GM23338 (cell line): ENCODE measurements at places on chromosomes 16 and 17. TPM values are rescaled to one million over a fixed set of nuclear protein-coding genes. Genes with fewer than 3 reads are reported as not detected.

The DPEP2NB gene
- total RNA-seq: not detected in 2 replicates

GRCh38 chr17:60326702-60327101, 65.2 kb downstream of the USP32 start:
- DNase-seq: no peak

DNA sequence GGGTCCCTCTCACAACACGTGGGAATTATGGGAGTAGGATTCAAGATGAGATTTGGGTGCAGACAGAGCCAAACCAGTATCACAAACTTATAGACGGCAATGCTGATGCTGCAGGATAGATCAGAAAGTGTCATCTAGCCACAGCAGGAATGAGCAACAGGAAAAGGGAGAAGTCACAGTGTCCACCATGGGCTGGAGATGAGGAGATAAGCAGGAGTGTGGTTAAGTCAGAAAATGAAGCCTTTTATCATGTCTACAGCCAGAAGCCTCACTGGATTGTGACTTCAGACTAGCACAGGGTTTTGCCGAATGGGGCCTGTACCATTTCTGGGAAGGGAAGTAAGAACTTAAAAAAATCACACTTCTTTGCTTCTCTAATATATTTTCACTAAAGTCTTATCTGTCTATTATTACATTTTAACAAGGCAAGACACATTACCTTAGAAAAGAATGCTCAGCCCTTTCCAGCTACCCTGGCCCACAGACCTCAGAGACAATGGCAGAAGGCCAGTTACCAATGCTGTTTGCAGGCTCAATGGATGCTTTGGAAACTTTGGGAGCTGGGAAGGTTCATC, 490.2 kb upstream of the SALL1 start:
- DNase-seq: no peak

GRCh38 chr17:36661047-36661666, 59.8 kb downstream of the MRM1 start:
- DNase-seq: no peak

DNA sequence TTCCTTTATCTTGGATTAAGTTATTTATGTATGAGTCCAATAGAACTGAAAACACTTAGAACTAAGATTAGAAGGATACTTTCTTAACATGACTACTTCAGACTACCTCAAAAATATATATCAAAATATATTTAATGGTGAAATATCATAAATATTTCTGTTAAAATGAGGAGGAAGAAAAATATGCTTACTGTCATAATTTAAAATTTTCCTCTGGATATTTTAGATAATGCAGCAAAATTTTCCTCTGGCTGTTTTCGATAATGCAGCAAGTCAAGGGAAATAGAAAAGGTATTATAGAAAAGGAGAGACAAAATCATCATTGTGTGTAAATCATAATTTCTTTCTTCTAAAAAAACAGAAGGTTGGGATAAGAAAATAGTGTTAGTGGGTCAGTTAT, 263.3 kb downstream of the HS3ST3A1 start:
- DNase-seq: no peak

DNA sequence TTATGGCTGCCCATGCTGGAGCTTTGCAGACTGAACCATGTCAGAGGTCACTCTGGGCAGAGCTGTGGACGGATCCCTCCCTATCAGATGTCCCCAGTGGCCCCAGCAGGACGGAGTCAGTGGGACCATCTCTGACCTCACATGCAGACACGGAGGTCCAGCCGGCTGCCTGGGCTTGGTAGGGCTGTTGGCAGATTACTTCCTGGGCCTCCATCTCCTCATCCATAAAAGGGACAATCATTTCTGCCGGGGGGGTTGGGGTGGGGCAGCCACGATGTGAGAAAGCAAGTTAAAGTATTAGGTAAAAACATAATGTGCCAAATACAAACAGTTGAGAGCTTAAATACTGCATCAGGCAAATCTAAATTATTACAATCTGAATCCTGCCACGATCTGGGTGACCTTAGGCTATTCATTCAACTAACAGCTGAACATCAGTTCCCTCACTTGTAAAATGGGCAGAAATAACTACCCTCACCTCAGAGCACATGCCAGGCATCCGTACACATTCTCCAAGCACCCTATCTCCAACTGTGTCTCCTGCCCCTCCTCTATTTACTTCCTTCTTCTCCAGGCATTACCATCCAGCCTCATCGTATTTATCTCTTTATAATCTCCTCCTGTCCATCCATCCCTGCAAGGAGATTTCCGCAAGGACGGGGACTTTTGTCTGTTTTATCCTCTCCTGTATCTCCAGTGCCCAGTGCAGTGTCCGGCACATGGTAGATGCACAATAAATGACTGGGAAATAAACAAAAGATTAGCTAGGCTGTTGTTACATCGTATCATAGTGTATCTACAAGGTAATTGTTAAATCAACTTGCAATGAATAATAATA, 192.3 kb upstream of the FOXF1 start:
- DNase-seq: no peak

DNA sequence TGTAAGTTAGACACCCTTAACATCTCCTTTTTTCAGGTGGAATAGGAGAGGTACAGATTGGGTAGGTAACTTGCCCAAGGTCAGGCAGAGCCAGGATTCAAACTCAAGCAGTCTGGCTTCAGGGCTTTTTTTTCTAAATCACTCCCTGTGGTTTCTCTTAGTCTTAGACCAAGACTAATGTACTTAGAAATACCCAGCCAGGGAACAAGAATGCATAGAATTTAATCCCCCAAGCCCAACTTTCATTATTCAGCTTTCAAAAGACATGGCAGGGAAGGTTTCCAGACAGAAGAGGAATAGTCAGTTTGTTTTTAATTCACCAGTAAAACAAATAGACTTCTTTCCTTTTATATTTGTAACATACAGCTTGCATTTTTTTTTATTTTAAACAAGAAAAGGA, 305.2 kb upstream of the RBFOX1 start:
- no peak for DNase-seq

- no peak for DNase-seq
Measured at GRCh38 chr17:19904412-19904811, 36.7 kb upstream of the ULK2 start.

The SEC14L5 gene
- total RNA-seq: 5.5 and 5.9 TPM in 2 replicates

- DNase-seq: no peak
Measured at GRCh38 chr17:79948945-79949655, 86.6 kb downstream of the TBC1D16 start.

The CA5A gene
- total RNA-seq: not detected in 2 replicates
